Endodermal cell (in vitro differentiated cells): ENCODE measurements at places on chromosomes 2 and 18. TPM values are rescaled to one million over a fixed set of nuclear protein-coding genes. Genes with fewer than 3 reads are reported as not detected.

DNA sequence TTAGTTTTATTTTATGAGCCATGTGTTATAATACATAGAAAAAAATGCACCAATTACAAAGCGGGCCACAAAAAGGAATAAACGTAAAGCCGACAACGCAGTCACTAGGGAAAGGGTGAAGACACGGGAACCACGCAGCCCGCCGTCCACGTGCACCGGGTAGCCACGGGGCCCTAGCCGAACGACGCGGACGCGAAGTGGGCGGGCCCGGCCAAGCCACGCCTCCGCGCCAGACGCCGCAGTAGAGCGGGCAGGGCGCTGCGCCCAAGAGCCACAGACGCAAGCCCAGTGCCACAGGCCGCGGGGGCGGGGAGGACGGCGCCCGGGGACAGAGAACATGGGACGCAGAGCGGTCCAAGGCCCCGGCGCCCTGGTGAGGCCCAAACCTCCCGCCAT lies at the start of gene DUSP28:
DUSP28 (plus strand) TSS at position 274 of the 396 bp plus-strand sequence. CDS start 328 bp downstream, outside the sequence.
- H3K4me1 ChIP-seq = no peaks in the 10 kb centered on the region
- peak within 1 kb of the TSS; percentile 81 for H3K27ac ChIP-seq
- peaks cover 9% of the 10 kb centered on the region for H3K36me3 ChIP-seq

Gene COL3A1
- not detected in 3 replicates for total RNA-seq

Gene PASK
- 56.9 and 76.5 TPM in 2 replicates for total RNA-seq

GRCh38 chr2:43832457-43832856 lies 6.2 kb downstream of the ABCG5 start:
- no peaks in the 10 kb centered on the region for H3K36me3 ChIP-seq
- no peak for DNase-seq
- H3K4me3 ChIP-seq = peak overlapping the region; percentile 62
- H3K27ac ChIP-seq = no peak overlapping the region
- peaks cover 31% of the 10 kb centered on the region for H3K27me3 ChIP-seq

Gene TUBB8B
- total RNA-seq = 0.69 TPM in 1 of 3 replicates, not detected in the others

DNA sequence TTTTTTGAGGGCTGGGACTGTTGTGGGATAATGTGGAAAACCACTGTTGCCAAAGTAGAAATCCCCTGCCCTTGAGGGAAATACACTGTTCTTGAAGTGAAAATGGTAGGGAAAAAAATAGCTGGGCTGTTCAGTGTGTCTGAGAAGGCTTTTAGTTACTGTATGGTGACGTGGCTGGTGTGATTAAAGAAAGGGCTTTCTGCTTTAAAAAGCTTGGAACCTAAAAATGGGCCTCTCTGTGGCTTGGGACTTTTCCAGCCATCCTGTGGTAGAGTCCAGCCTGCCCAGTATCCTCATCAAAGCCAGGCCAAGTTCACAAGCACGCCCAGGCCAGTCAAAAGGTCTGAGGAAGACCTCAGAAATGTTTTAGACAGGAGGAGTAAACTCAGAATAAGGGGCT lies 6.8 kb downstream of the MGAT5 start:
- H3K27me3 ChIP-seq = no peaks in the 10 kb centered on the region
- H3K4me1 ChIP-seq = no peaks in the 10 kb centered on the region
- no peak overlapping the region for H3K27ac ChIP-seq
- DNase-seq = no peak
- no peak overlapping the region for H3K4me3 ChIP-seq
- peaks cover 5% of the 10 kb centered on the region for H3K36me3 ChIP-seq

GRCh38 chr18:58052960-58053359 lies 8.9 kb downstream of the NEDD4L start:
- H3K27me3 ChIP-seq = no peaks in the 10 kb centered on the region
- no peak overlapping the region for H3K4me3 ChIP-seq
- no peak for DNase-seq
- H3K36me3 ChIP-seq = no peaks in the 10 kb centered on the region
- H3K4me1 ChIP-seq = no peaks in the 10 kb centered on the region
- H3K27ac ChIP-seq = no peak overlapping the region

- no peak overlapping the region for H3K4me3 ChIP-seq
- H3K27me3 ChIP-seq = peaks cover 6% of the 10 kb centered on the region
- H3K36me3 ChIP-seq = no peaks in the 10 kb centered on the region
- H3K4me1 ChIP-seq = no peaks in the 10 kb centered on the region
- no peak overlapping the region for H3K27ac ChIP-seq
Observed at GRCh38 chr2:241863536-241863954, 4.9 kb upstream of the PDCD1 start.

- H3K36me3 ChIP-seq = no peaks in the 10 kb centered on the region
- no peak overlapping the region for H3K4me3 ChIP-seq
- no peaks in the 10 kb centered on the region for H3K4me1 ChIP-seq
- no peaks in the 10 kb centered on the region for H3K27me3 ChIP-seq
- no peak for DNase-seq
- H3K27ac ChIP-seq = no peak overlapping the region
Observed at GRCh38 chr18:11953113-11953512, 28.2 kb upstream of the IMPA2 start.

DNA sequence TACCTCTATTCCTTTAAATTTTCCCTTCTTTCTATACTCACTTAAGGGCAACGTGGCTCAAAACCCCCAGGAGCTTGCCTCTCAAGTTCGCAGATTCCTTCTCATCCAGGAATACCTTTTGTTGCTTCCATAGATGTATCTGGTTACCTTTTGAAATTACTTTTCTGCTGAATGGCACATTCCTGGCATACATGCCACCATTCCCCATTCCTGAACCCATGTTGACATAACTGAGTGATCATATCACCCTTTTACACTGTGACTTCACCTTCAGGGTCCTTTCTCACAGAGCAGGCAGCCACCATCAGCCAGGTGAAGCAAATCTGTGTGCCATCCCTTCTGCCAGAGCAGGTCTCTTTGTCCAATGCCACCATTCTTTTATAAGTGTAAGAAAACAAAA lies 615.8 kb downstream of the ARHGAP15 start:
- H3K4me3 ChIP-seq = no peak overlapping the region
- no peak for DNase-seq
- H3K4me1 ChIP-seq = no peaks in the 10 kb centered on the region
- no peaks in the 10 kb centered on the region for H3K36me3 ChIP-seq
- H3K27ac ChIP-seq = no peak overlapping the region

Gene SERPINB12
- total RNA-seq = not detected in 2 replicates

DNA sequence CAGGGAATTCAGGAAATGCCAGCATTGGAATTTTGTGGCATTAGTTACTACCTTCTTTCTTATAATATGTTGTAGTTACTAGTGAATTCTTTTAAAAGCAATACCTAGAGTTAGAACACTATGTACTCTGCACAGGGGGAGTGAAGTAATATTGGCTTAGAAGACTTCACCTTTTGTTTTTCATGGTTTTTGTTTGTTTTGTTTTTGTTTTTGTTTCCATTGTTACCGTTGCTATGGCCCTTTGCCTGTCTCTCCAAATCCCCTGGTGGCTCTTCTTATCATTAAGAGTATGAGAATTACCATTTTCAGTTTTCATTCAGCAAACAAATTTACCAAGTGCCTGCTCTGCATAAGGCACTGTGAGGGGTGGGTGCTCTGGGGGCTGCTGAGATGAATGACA lies 160.1 kb downstream of the HAUS1 start:
- H3K4me3 ChIP-seq = no peak overlapping the region
- DNase-seq = no peak
- no peak overlapping the region for H3K27ac ChIP-seq
- no peaks in the 10 kb centered on the region for H3K27me3 ChIP-seq

Gene SALL3
- 5.0 to 10.0 TPM (median 9.5 TPM) in 3 replicates for total RNA-seq

- H3K4me1 ChIP-seq = peaks cover 20% of the 10 kb centered on the region
- H3K36me3 ChIP-seq = no peaks in the 10 kb centered on the region
- no peak overlapping the region for H3K27ac ChIP-seq
- DNase-seq = no peak
Observed at GRCh38 chr2:160381425-160381951, 112.1 kb downstream of the RBMS1 start.

Gene RGPD3
- 0.28 to 0.49 TPM (median 0.44 TPM) in 3 replicates for total RNA-seq

DNA sequence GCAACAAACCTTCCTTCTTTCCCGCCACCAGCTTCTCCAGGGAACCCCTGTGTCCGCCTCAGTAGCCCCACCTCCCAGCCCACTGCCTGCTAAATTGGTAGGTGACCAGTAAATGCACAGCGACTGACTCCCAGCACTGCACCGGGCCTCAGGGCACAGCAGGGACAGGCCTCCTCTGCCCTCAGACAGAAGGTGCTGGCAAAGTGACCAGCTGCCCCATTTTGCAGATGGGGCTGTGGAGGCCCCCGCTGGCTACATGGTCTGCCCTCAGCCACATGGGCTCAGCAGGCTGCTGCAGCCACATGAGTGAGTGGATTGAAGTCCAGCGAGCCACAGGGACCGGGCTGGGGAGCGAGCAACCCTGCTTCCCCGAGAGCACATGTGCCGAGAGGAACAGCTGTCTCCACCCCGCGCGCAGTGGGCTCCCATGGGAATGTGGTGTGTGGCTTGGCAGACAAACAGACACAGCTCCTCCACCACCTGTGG lies 7.8 kb upstream of the NPPC start:
- H3K27me3 ChIP-seq = peaks cover 15% of the 10 kb centered on the region
- no peak overlapping the region for H3K27ac ChIP-seq
- no peak overlapping the region for H3K4me3 ChIP-seq
- no peak for DNase-seq
- no peaks in the 10 kb centered on the region for H3K36me3 ChIP-seq

DNA sequence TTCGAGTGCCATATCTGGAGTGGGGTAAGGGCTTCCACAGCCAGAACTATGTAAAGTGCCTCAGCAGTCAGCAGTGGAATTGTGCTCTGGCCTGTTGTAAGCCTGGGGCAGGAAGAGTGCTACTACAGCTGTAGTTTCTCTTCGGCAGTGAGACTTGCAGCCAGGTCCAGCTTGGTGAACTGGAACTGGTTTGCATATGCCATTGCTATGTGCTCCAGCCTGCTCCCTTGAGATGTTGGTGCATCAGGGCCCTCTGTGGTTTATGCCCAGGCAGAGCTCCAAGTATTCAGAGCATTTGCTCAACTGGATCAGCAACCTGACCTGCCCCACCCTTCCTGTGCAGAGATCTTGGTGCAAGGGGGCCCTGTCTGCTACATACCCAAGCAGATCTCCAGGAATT lies 47.8 kb downstream of the ZNF804A start:
- H3K27me3 ChIP-seq = no peaks in the 10 kb centered on the region
- H3K4me1 ChIP-seq = no peaks in the 10 kb centered on the region
- H3K4me3 ChIP-seq = no peak overlapping the region
- no peak for DNase-seq
- no peak overlapping the region for H3K27ac ChIP-seq

GRCh38 chr2:68566362-68566761 lies 77.0 kb upstream of the PROKR1 start:
- no peak overlapping the region for H3K27ac ChIP-seq
- H3K36me3 ChIP-seq = no peaks in the 10 kb centered on the region
- DNase-seq = no peak
- H3K4me1 ChIP-seq = peaks cover 4% of the 10 kb centered on the region
- no peak overlapping the region for H3K4me3 ChIP-seq

GRCh38 chr18:66438711-66439536 lies 165.0 kb downstream of the CDH19 start:
- no peak overlapping the region for H3K27ac ChIP-seq
- no peaks in the 10 kb centered on the region for H3K36me3 ChIP-seq
- H3K27me3 ChIP-seq = no peaks in the 10 kb centered on the region
- no peaks in the 10 kb centered on the region for H3K4me1 ChIP-seq
- H3K4me3 ChIP-seq = no peak overlapping the region

Gene IL1F10
- total RNA-seq = not detected in 2 replicates

DNA sequence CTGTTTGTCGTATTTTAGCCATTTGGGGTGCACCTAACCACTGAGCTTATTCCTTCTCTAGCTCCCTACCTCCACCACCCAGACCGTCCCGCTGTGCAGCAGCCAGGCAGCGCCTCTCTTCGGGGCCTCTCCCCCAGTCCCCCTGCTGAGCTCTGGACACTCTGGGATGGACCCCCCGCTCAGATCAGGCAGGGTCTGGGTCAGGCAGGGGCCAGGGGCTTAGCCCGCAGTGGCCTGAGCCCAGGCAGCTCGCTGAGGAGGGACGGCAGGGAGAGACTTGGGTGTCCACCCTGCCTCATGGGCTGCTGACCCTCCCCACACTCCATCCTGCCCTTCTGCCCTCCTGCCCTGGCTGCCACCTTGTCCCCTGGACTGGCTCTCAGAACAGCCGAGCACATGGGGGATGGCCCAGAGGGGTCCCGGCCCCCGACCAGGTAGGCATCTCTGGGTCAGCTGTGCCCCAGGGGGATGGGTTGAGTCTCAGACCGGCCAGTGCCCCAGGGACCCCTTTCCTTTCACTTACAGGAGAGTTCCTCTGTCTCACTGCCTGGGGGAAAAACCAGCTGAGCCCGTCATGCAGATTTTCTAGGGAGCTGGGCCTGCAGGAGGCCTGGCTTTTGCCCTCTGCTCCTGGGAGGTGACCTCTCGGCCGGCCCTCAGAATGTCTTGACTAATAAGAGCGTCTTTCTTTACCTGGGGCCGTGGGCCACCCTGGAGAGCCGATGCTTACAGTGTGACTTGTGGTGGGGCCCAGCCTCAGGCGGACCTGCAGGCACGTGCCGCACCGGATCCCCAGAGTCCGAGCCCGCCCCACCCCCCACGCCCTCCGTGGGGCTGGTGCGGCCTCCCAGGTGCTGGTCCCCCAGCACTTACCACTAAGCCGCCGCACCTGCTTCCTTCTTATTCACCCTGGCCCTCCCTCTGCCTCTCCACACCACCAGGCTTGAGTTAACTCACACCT lies 22.8 kb upstream of the PXDN start:
- H3K36me3 ChIP-seq = no peaks in the 10 kb centered on the region
- no peak overlapping the region for H3K27ac ChIP-seq
- no peaks in the 10 kb centered on the region for H3K27me3 ChIP-seq
- DNase-seq = peak; percentile 60

Gene FSIP2
- 4.8 and 6.7 TPM in 2 replicates for total RNA-seq

Gene CRYBA2
- total RNA-seq = 1.3 to 2.6 TPM (median 1.4 TPM) in 3 replicates

- H3K4me1 ChIP-seq = no peaks in the 10 kb centered on the region
- no peak for DNase-seq
- no peaks in the 10 kb centered on the region for H3K36me3 ChIP-seq
- no peak overlapping the region for H3K4me3 ChIP-seq
- H3K27ac ChIP-seq = no peak overlapping the region
Observed at GRCh38 chr2:224882291-224883171, 159.7 kb downstream of the DOCK10 start.

Gene RAMP1
- total RNA-seq = 0.40 to 0.76 TPM in 2 of 3 replicates, not detected in the other

- H3K27ac ChIP-seq = no peak overlapping the region
- H3K4me1 ChIP-seq = no peaks in the 10 kb centered on the region
- H3K4me3 ChIP-seq = no peak overlapping the region
- peak; percentile 12 for DNase-seq
Observed at GRCh38 chr2:61448229-61448628, 22.7 kb downstream of the USP34 start.

Gene MALT1
- 20.2 to 31.4 TPM (median 22.1 TPM) in 3 replicates for total RNA-seq

DNA sequence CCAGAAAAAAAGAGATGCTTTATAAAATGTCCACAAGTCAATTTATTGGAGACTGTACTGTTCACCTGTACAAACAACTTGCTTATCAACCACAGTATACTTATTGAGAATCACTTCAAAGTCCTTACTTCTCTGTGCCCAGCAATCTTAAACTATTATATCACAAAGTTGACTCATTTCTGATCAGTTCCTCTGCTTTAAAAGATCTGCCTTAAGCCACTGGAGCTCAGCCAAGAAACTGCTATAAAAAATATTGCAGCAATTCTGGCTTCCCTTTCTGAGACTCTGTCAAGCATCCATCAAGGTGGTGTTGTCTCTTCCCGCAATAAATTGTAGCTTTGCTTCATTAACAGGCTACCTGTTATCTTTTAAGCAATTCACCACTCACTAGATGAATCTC lies 375.2 kb upstream of the SPHKAP start:
- H3K36me3 ChIP-seq = no peaks in the 10 kb centered on the region
- no peaks in the 10 kb centered on the region for H3K4me1 ChIP-seq
- H3K27me3 ChIP-seq = peaks cover 46% of the 10 kb centered on the region
- no peak for DNase-seq
- H3K4me3 ChIP-seq = no peak overlapping the region

GRCh38 chr2:99706735-99707134 lies 216.9 kb upstream of the REV1 start:
- no peaks in the 10 kb centered on the region for H3K4me1 ChIP-seq
- H3K4me3 ChIP-seq = no peak overlapping the region
- no peak for DNase-seq
- peak overlapping the region; percentile 95 for H3K27ac ChIP-seq
